ENCODE measurements at places on chromosomes 3 and 15. TPM values are rescaled to one million over a fixed set of nuclear protein-coding genes. Genes with fewer than 3 reads are reported as not detected.

GRCh38 chr15:69816522-69816921, 281.2 kb downstream of the TLE3 start:
- H3K36me3 ChIP-seq, result no peaks in the 10 kb centered on the region
- H3K27me3 ChIP-seq, result no peaks in the 10 kb centered on the region
- H3K4me1 ChIP-seq, result no peaks in the 10 kb centered on the region
- no peak overlapping the region for H3K27ac ChIP-seq
- no peak for DNase-seq
- H3K4me3 ChIP-seq, result no peak overlapping the region

DNA sequence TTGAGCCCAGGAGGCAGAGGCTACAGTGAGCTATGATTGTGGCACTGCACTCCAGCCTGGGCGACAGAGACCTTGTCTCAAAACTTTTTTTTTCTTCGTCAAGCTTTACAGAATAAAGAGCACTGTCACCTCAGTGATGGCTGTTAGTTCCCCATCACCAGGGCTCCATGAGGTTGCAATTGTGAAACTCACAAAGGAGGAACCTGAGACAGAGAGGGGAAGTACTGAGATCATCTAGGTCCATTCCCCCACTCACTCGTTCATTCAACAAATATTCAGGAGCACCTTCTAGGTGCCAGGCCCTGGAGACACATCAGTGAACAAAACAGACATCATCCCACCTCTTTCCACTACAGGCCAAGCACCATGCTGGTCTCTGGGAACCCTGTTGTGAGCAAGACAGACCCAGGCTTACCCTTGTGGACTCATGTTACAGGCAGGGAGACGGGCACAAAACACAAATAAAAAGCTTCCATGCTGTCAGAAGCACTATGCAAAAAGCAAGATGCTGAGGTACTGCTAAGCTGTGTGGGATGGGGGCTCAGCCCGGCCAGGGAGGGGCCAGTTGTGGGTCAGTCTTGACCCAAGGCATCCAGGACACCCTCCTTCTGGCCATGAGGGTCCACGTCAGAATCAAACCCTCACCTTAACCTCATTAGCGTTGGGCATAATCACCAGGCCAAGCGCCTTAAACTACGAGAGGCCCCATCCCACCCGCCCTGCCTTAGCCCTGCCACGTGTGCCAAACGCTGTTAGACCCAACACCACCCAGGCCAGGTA, 2.1 kb upstream of the RHO start:
- DNase-seq, result no peak
- no peaks in the 10 kb centered on the region for H3K4me1 ChIP-seq
- H3K4me3 ChIP-seq, result no peak overlapping the region
- no peak overlapping the region for H3K27ac ChIP-seq
- H3K36me3 ChIP-seq, result no peaks in the 10 kb centered on the region

Gene CFAP20DC
- total RNA-seq, result 0.20 TPM

- H3K4me1 ChIP-seq, result peaks cover 15% of the 10 kb centered on the region
- DNase-seq, result no peak
- H3K36me3 ChIP-seq, result peaks cover 4% of the 10 kb centered on the region
- no peaks in the 10 kb centered on the region for H3K27me3 ChIP-seq
- H3K4me3 ChIP-seq, result no peak overlapping the region
- no peak overlapping the region for H3K27ac ChIP-seq
These were observed 2.5 kb upstream of the RAB7A start for GRCh38 chr3:128723477-128723876.
